ENCODE measurements at places on chromosomes 1 and 21. TPM values are rescaled to one million over a fixed set of nuclear protein-coding genes. Genes with fewer than 3 reads are reported as not detected.
A peak's percentile ranks its signal among the peaks of the same experiment; 100 is the strongest.

GRCh38 chr1:32184650-32185049 lies 5.2 kb downstream of the TXLNA start:
- H3K4me1 ChIP-seq = peaks cover 46% of the 10 kb centered on the region
- DNase-seq = no peak
- no peaks in the 10 kb centered on the region for H3K27me3 ChIP-seq
- no peak overlapping the region for H3K4me3 ChIP-seq
- peaks cover 13% of the 10 kb centered on the region for H3K36me3 ChIP-seq

DNA sequence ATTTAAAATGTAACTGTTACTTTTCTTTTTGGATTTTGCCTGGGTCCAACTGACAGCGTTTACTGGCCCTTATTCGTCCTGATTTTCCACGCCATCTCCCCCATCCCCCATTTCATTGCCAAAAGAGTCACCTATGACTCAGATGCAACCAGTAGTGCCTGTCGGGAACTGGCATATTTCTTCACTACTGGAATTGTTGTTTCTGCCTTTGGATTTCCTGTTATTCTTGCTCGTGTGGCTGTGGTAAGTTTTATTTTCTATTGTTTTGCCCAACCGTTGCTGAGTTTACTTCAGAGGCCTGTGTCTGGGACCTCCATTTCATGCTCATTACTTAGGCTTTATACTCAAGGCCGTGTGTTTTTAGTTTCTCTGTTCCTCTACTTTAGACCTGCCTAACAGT lies 9.3 kb downstream of the LEPR start:
- DNase-seq = no peak
- H3K27me3 ChIP-seq = no peaks in the 10 kb centered on the region
- H3K36me3 ChIP-seq = peaks cover 77% of the 10 kb centered on the region
- peaks cover 14% of the 10 kb centered on the region for H3K4me1 ChIP-seq
- peak overlapping the region; percentile 29 for H3K27ac ChIP-seq

GRCh38 chr1:248788327-248788726 lies 32.8 kb upstream of the LYPD8 start:
- DNase-seq = no peak
- no peaks in the 10 kb centered on the region for H3K4me1 ChIP-seq
- no peak overlapping the region for H3K27ac ChIP-seq
- no peaks in the 10 kb centered on the region for H3K36me3 ChIP-seq
- H3K4me3 ChIP-seq = no peak overlapping the region

DNA sequence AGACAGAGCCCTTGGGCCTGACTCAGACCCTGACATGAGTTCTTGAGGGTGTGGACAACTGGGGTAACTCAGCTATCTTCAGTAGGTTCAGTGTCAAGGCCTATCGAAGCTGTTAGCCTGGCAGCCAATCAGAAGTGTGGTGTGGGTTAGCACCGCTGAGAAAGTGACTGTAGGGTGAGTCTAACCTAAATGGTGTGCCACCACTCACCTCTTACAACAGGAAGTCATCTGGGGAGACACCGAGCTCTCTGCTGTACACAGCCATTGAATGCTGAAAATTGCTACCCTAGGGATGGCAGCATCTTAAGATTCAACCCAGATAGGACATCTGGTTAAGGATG lies 44.6 kb downstream of the RASSF5 start:
- H3K27me3 ChIP-seq = no peaks in the 10 kb centered on the region
- H3K36me3 ChIP-seq = no peaks in the 10 kb centered on the region
- no peaks in the 10 kb centered on the region for H3K4me1 ChIP-seq
- DNase-seq = no peak
- no peak overlapping the region for H3K27ac ChIP-seq
- no peak overlapping the region for H3K4me3 ChIP-seq

DNA sequence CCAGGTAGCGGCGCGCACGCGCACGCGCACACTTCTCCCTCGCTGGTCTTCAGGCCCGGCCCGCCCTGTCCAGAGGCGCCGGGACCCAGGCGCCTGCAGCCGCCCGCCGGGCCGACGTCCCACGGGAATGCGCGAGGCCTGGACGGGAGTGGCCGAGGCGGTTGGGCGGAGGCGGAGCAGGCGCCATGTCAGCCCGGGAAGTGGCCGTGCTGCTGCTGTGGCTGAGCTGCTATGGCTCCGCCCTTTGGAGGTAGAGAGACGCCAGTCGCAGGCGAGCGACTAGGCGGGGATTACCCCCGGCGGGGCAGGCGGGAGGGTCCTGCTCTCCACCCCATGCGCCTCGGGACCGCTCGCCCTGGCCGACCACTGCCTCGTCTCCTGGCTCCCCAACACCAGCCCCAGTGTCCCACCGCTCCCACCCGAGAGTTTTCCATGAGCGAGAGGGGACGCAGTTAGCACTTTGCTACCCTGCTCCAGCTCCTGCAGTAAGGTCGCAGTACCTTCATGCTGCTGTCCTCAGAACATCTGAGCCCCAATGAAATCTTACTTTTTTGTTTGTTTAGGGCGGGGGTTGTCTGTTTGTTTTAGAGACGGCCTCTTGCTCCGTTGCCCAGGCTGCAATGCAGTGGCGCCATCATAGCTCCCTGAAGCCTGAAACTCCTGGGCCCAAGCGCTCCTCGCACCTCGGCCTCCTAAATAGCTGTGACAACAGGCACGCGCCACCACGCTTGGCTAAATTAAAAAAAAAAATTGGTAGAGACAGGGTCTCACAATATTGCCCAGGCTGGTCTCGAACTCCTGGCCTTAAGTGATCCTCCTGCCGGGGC lies at the start of gene CATSPERE:
Gene CATSPERE (plus strand): TSS at position 29 of the 827 bp plus-strand sequence. CDS start 157 bp downstream, at position 186.
- peaks cover 14% of the 10 kb centered on the region for H3K4me1 ChIP-seq
- H3K27ac ChIP-seq = peak within 1 kb of the TSS; percentile 90
- no peaks in the 10 kb centered on the region for H3K27me3 ChIP-seq
- DNase-seq = peak; percentile 93

- DNase-seq = no peak
- no peak overlapping the region for H3K27ac ChIP-seq
- no peaks in the 10 kb centered on the region for H3K27me3 ChIP-seq
- no peaks in the 10 kb centered on the region for H3K36me3 ChIP-seq
- no peaks in the 10 kb centered on the region for H3K4me1 ChIP-seq
These were observed 78.9 kb upstream of the DMRTA2 start for GRCh38 chr1:50502147-50502546.

DNA sequence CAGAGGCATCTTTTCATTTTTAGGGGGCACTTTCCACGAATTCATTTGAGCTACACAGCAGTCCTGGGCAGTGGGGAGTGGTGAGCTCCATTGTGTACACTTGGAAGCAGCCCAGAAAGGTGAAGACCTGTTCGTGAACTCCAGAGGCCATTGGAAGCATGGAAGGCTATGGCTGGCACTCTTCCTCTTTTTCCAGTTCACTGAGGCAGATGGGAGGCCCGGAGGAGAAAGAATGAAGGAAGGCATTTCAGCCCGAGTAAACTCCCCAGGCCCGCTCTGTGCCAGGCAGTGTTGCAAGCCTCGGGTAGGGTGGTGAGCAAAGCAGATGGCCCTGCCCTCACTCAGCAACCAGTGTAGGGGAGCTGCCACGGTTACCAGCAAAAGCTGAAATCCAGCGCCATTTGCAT lies 673 bp upstream of the DHCR24 start:
- peaks cover 14% of the 10 kb centered on the region for H3K4me1 ChIP-seq
- H3K27ac ChIP-seq = peak overlapping the region; percentile 61
- H3K36me3 ChIP-seq = no peaks in the 10 kb centered on the region
- peak overlapping the region; percentile 43 for H3K4me3 ChIP-seq
- H3K27me3 ChIP-seq = no peaks in the 10 kb centered on the region

GRCh38 chr1:163744301-163744887 lies 422.6 kb downstream of the NUF2 start:
- DNase-seq = no peak
- no peaks in the 10 kb centered on the region for H3K36me3 ChIP-seq
- H3K4me3 ChIP-seq = no peak overlapping the region
- H3K4me1 ChIP-seq = no peaks in the 10 kb centered on the region
- no peaks in the 10 kb centered on the region for H3K27me3 ChIP-seq

DNA sequence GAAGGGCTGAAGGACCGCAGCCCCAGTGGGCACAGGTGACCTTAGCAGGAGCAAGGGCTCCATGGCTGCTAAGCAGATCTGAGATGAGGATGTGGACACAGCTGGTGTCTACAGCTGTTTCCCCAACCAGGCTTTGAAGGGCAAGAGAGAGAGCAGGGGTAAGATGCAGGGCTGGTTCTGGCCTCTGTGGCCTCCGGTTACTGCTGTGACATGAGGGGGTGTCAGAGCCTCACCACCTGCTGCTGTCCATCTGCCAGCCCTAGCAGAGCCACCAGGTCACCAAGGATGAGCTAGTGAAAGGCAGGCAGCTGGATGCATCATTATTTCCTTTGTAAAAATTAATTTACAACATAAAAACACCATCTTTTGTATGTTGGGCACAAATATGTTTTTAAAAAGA lies 33.4 kb downstream of the OBSCN start:
- peaks cover 9% of the 10 kb centered on the region for H3K36me3 ChIP-seq
- no peak for DNase-seq
- no peaks in the 10 kb centered on the region for H3K27me3 ChIP-seq
- no peak overlapping the region for H3K27ac ChIP-seq
- no peak overlapping the region for H3K4me3 ChIP-seq

DNA sequence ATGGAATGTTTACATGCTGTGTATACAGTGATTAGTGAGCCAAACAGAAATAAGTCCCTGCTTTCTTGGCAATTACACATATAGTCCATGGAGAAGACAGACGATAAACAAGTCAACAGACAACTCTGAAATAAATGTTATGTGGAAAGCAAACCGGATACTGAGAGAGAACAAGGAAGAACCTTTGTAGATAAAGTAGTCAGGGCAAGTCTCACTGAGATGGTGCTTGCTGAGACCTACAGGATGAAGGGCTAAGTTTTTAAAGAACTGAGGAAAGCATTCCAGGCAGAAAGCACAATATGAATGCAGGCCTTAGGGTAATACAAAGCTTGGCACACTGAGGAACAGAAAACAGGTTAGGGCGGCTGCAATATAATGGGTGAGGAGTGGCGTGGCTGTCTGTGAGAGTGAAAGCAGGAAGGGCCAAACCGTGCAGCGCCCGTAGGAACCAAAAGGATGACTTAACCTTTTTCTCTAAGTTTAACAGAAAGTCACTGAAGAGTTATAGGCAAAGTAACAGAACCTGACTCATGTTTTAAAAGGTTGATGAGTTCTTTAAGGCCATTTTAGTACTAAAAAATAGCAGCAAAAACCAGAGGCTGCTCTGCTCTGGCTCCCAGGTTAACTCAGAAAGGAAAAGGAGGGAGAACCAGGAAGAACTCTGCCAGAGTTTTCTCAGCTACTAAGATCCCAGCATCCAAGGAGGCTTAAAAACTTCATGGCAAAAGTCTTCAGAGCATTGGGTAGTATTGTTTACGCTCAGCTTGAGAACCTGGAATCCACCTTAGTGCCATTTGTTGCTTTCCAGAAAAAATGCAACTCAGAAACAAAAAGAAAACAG lies 8.7 kb upstream of the TTF2 start:
- H3K36me3 ChIP-seq = no peaks in the 10 kb centered on the region
- DNase-seq = no peak
- no peaks in the 10 kb centered on the region for H3K27me3 ChIP-seq
- peak overlapping the region; percentile 14 for H3K4me3 ChIP-seq

DNA sequence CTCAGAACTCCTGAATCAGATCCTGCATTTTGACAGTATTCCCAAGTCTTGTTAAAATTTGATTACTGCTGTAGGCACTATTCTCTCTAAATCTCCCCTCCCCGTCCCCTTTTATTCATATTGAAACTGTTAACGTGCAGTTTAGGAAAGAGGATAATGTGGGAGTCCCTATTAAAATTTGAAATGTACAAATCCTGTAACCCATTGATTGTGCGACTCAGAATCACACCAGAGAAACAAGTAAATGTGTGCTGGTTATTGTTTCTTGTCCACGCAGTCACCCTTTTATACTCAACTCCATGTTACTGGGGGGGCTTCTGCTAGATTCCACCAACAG lies 584 bp upstream of the LTN1 start:
- no peaks in the 10 kb centered on the region for H3K36me3 ChIP-seq
- H3K4me3 ChIP-seq = peak overlapping the region; percentile 95
- H3K27me3 ChIP-seq = no peaks in the 10 kb centered on the region

DNA sequence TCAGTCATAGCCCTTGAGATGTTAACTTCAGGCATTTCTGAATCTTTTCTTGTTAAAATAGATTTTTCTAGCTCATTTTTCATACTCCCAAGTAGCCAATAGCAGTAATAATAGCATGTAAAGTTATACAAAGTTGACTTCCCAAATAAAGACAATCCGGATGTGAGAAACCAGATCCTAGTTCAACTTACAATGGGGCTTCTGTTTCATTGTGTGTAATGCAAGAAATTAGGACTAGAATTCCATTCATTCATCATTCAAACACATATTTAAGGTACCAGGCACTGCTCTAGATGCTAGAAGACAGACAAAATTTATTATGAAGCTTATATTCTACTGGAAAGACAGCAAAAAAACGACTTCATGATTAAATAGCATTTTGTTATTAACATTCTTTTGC lies 240.3 kb downstream of the OLFM3 start:
- H3K4me3 ChIP-seq = no peak overlapping the region
- no peak overlapping the region for H3K27ac ChIP-seq
- H3K4me1 ChIP-seq = no peaks in the 10 kb centered on the region
- H3K27me3 ChIP-seq = no peaks in the 10 kb centered on the region

GRCh38 chr1:16442265-16442664 lies 1.7 kb downstream of the NECAP2 start:
- no peaks in the 10 kb centered on the region for H3K4me1 ChIP-seq
- no peaks in the 10 kb centered on the region for H3K36me3 ChIP-seq

GRCh38 chr1:92447033-92447681 lies 39.6 kb downstream of the GFI1 start:
- H3K4me1 ChIP-seq = no peaks in the 10 kb centered on the region
- no peaks in the 10 kb centered on the region for H3K27me3 ChIP-seq
- no peak overlapping the region for H3K4me3 ChIP-seq
- no peak overlapping the region for H3K27ac ChIP-seq
- no peaks in the 10 kb centered on the region for H3K36me3 ChIP-seq

DNA sequence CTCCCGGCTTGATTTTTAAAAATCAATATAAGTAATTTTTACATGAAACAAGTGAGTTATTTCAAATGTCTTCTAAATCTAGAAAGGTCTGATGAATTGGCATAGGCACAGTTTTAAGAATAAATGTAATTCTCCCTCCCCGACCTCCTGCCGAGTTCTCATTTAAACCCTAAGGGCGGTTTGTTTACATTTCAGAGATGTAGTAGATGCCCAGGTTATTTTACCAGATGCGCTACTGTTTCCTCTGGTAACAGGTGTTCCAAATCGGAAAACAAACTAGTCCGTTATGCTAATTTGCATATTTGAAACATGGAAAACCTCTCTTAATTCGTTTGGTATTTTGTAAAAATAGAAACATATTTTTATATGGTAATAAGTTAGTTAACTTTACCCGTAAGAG lies 53.8 kb upstream of the CFAP126 start:
- no peak for DNase-seq
- no peaks in the 10 kb centered on the region for H3K27me3 ChIP-seq
- H3K4me3 ChIP-seq = no peak overlapping the region
- H3K36me3 ChIP-seq = no peaks in the 10 kb centered on the region
- peaks cover 7% of the 10 kb centered on the region for H3K4me1 ChIP-seq
- H3K27ac ChIP-seq = no peak overlapping the region

- no peaks in the 10 kb centered on the region for H3K36me3 ChIP-seq
- H3K4me3 ChIP-seq = no peak overlapping the region
- no peak overlapping the region for H3K27ac ChIP-seq
- DNase-seq = no peak
- H3K4me1 ChIP-seq = no peaks in the 10 kb centered on the region
- no peaks in the 10 kb centered on the region for H3K27me3 ChIP-seq
These were observed 115.5 kb upstream of the NCAM2 start for GRCh38 chr21:20882462-20883407.

The ANGPTL3 gene
- total RNA-seq = not detected

The HPCA gene
- total RNA-seq = not detected

The OR2T11 gene
- total RNA-seq = not detected

The TRPM2 gene
- 3.9 TPM for total RNA-seq

The SPRR3 gene
- not detected for total RNA-seq

The CLCNKB gene
- not detected for total RNA-seq

The FHL3 gene
- total RNA-seq = 49.4 TPM

The GJB5 gene
- total RNA-seq = not detected

The CHI3L1 gene
- 9.1 TPM for total RNA-seq

The NMNAT2 gene
- 3.6 TPM for total RNA-seq

The CTSS gene
- total RNA-seq = 32.9 TPM
